ENCODE measurements at places on chromosomes 7 and 10. TPM values are rescaled to one million over a fixed set of nuclear protein-coding genes. Genes with fewer than 3 reads are reported as not detected.

- no peaks in the 10 kb centered on the region for H3K27me3 ChIP-seq
- H3K27ac ChIP-seq: no peak overlapping the region
- DNase-seq: no peak
- no peaks in the 10 kb centered on the region for H3K4me1 ChIP-seq
- no peaks in the 10 kb centered on the region for H3K36me3 ChIP-seq
Observed at GRCh38 chr7:30908681-30909080, 3.0 kb upstream of the AQP1 start.

GRCh38 chr7:85972504-85973141 lies 671.1 kb upstream of the GRM3 start:
- no peak for DNase-seq
- no peaks in the 10 kb centered on the region for H3K27me3 ChIP-seq
- H3K4me1 ChIP-seq: no peaks in the 10 kb centered on the region
- H3K4me3 ChIP-seq: no peak overlapping the region
- H3K27ac ChIP-seq: no peak overlapping the region

DNA sequence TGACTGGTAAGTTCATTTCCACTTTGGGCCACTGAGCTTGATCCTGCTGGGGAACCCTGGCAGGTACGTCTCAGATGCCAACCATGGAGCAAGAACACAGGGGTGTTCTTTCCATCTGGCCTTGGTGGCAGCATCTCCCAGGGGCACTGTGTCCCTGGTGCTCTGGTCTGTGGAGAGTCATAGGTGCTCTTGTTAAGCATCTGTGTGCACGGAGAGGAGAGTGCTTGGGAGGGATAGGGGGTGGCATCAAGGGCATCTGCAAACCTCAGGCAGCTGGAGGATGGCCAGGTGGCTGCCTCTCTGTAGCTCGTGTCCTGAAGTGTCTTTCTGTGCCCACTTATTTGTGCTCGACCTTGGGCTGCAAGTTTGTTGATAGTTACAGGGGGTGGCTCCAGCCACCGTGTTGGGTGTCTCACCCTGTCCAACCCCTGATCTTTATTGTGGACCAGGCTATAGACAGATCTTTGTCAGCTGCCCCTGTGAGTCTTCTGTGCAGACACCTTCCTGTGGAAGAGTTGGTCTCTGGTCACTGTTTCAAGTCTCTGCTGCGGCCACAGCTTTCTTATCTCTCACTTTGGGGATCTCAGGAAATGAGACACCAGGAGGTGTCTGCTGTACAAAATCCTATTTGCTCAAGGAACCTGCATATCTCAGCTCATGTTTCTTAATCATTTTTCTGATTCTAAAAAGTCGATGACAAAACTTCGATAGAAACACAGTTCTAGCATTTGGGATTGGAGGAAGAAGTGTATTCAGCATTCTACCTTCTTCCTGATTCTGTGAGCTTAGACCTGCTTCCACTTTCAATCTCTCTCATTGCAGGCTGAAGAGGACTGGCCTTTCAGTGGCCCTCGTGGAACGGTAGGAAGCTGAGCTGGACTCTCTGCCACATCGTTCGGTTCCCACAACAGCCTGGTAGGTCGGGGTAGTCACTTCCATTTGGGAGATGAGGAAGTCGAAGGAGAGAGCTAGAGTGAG lies 17.2 kb upstream of the GIMAP8 start:
- H3K4me1 ChIP-seq: no peaks in the 10 kb centered on the region
- H3K4me3 ChIP-seq: no peak overlapping the region
- H3K36me3 ChIP-seq: no peaks in the 10 kb centered on the region
- H3K27me3 ChIP-seq: peaks cover 3% of the 10 kb centered on the region

GRCh38 chr7:73451780-73452398 lies 18.3 kb downstream of the FZD9 start:
- no peak overlapping the region for H3K4me3 ChIP-seq
- H3K36me3 ChIP-seq: peaks cover 79% of the 10 kb centered on the region
- no peak for DNase-seq
- H3K27me3 ChIP-seq: no peaks in the 10 kb centered on the region
- H3K27ac ChIP-seq: no peak overlapping the region

DNA sequence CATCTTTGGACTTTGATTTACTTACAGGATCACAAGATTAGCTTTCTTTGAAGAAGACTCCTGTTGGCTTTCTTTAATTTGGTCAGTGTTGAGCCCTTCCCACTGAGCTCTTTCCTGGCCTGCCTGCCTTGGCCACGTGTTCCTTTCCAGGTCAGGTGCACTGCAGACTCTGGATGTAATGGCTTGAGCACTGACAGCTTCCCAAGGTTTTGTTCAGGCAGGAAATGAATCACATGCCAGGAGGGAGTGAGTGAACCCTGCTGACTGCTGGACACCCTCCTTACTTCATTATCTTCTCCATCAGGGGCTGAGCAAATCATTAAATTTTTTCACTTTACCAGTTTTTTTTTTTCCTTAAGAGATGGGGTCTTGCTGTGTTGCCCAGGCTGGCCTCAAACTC lies 29.8 kb downstream of the SNX10 start:
- H3K27ac ChIP-seq: no peak overlapping the region
- H3K36me3 ChIP-seq: no peaks in the 10 kb centered on the region
- no peak for DNase-seq
- no peak overlapping the region for H3K4me3 ChIP-seq
- H3K27me3 ChIP-seq: no peaks in the 10 kb centered on the region

PAPOLB gene
- not detected for total RNA-seq

GRCh38 chr7:99929730-99930053 lies 272 bp upstream of the GJC3 start:
- H3K4me1 ChIP-seq: peaks cover 24% of the 10 kb centered on the region
- DNase-seq: no peak
- peaks cover 10% of the 10 kb centered on the region for H3K27me3 ChIP-seq
- no peaks in the 10 kb centered on the region for H3K36me3 ChIP-seq

GRCh38 chr10:69446650-69447151 lies 4.6 kb upstream of the TSPAN15 start:
- H3K4me1 ChIP-seq: peaks cover 7% of the 10 kb centered on the region
- H3K36me3 ChIP-seq: no peaks in the 10 kb centered on the region
- no peak overlapping the region for H3K27ac ChIP-seq
- no peaks in the 10 kb centered on the region for H3K27me3 ChIP-seq
- no peak overlapping the region for H3K4me3 ChIP-seq
- DNase-seq: no peak

- H3K4me1 ChIP-seq: no peaks in the 10 kb centered on the region
- DNase-seq: no peak
- H3K36me3 ChIP-seq: no peaks in the 10 kb centered on the region
Observed at GRCh38 chr10:20885678-20886077, 11.4 kb downstream of the NEBL start.

OPN4 gene
- total RNA-seq: not detected

- no peak overlapping the region for H3K27ac ChIP-seq
- no peaks in the 10 kb centered on the region for H3K4me1 ChIP-seq
- H3K4me3 ChIP-seq: no peak overlapping the region
- DNase-seq: no peak
- H3K36me3 ChIP-seq: no peaks in the 10 kb centered on the region
Observed at GRCh38 chr10:109467551-109467950, 455.8 kb downstream of the XPNPEP1 start.

DNA sequence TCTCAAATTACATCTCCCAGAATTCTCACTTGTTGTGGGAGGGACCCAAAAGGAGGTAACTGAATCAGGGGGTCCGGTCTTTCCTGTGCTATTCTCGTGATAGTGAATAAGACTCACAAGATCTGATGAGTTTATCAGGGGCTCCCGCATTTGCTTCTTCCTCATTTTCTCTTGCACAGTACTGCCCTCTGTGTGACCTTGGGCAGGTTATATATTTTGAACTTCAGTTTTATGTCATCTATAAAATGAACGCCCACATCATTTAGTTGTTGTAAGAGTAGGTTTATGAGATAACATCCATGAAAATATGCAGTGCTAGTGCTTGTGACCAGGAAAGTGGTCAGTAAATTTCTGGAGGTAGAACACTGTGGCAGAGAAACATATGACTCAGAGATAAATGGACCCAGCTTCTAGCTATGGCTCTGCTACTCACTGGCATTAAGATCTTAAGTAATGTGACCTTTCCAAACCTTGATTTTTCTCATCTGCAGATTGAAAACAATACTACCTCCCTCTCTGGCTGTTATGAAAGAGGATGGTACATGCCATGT lies 44.3 kb downstream of the SCRN1 start:
- H3K4me3 ChIP-seq: no peak overlapping the region
- no peaks in the 10 kb centered on the region for H3K27me3 ChIP-seq
- no peaks in the 10 kb centered on the region for H3K36me3 ChIP-seq
- H3K4me1 ChIP-seq: no peaks in the 10 kb centered on the region

SEMA3D gene
- not detected for total RNA-seq

DNA sequence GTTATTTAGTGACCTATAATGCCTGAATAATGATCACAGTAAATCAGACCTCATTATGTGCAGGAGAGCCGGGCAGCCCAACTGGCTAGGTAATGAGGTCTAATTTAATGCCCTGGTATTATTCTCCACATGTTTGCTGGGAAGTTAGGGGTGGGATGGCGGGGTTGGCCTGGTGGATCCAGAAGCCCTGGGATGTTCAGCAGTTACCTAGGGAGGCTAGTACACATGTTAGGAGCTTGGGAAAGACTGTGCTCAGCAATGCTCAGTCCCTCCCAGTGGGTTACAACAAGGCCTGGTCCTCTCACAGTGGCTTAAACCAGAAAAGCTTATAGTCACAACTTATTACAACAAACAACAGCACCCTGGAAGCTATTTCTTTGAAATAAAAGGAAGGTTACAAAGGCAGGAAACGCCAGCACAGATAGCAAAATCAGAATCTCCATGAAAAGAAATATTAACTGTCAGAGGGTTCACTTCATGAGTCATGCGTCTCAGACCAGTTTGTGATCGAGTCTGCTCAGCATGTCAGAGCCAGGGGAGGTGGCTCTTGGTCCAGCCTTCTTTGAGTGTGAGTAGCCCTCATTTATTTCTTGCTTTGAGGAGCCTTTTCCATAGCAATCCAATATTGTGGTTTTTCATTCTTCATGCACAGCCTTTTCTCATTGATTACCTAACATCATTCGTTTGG lies 418.6 kb upstream of the NPVF start:
- no peak overlapping the region for H3K27ac ChIP-seq
- peaks cover 3% of the 10 kb centered on the region for H3K27me3 ChIP-seq
- H3K36me3 ChIP-seq: no peaks in the 10 kb centered on the region
- H3K4me3 ChIP-seq: no peak overlapping the region

GRCh38 chr10:86366033-86366901 lies at the start of gene GRID1:
Gene GRID1, minus strand, starts transcription at chr10:86366795.
- no peak for DNase-seq
- peaks cover 18% of the 10 kb centered on the region for H3K4me1 ChIP-seq
- H3K36me3 ChIP-seq: no peaks in the 10 kb centered on the region

PTPRZ1 gene
- total RNA-seq: not detected

DNA sequence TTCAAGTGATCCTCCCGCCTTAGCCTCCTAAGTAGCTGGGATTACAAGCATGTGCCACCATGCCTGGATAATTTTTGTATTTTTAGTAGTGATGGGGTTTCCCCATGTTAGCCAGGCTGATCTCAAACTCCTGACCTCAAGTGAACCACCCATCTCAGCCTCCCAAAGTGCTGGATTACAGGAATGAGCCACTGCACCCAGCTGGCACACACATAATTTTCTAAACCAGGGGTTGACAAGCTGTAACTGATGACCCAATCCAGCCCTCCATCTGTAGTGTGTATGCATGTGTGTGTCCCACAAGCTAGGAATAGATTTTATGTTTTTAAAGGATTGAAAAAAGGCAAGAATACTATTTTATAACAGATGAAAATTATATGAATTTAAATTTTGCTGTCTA lies 125.9 kb upstream of the INSYN2A start:
- no peak for DNase-seq
- H3K27ac ChIP-seq: no peak overlapping the region
- no peaks in the 10 kb centered on the region for H3K36me3 ChIP-seq
- H3K4me3 ChIP-seq: no peak overlapping the region

CDHR3 gene
- total RNA-seq: 38.2 TPM

- no peaks in the 10 kb centered on the region for H3K4me1 ChIP-seq
- no peak for DNase-seq
- H3K36me3 ChIP-seq: no peaks in the 10 kb centered on the region
- H3K4me3 ChIP-seq: no peak overlapping the region
- no peaks in the 10 kb centered on the region for H3K27me3 ChIP-seq
Observed at GRCh38 chr10:58727633-58728032, 215.0 kb downstream of the BICC1 start.
